ENCODE measurements at places on chromosomes 13 and 19.

DNA sequence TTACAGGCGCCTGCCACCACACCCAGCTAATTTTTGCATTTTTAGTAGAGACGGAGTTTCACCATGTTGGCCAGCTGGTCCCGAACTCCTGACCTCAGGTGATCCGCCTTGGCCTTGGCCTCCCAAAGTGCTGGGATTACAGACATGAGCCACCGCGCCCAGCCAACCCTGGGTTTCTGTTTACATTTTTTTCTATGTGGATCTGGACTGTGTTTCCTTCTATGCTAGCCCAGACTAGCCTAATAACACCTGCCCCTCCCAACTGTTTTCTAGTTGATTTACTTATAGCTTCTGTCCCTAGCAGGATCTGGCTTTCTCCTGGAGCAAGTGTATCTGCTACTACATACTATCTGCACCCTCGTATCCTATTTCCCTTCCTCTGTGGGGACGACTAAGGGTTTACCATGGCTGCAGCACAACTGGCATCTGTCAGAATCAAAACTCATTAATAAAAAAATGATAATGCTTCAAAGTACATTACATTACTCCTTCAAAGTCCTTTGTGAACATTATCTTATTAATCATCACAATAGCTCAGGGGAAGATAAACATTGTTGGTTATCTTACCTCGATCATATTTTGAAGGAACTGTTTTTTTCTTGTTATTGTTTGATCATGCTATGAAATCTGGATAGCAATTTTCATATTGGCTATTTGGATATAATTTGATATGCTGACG is 228.3 kb downstream of the KLF5 start:
- DNase-seq = no peak

- no peak for DNase-seq
Measured at GRCh38 chr13:100522618-100523309, 65.8 kb downstream of the GGACT start.

DNA sequence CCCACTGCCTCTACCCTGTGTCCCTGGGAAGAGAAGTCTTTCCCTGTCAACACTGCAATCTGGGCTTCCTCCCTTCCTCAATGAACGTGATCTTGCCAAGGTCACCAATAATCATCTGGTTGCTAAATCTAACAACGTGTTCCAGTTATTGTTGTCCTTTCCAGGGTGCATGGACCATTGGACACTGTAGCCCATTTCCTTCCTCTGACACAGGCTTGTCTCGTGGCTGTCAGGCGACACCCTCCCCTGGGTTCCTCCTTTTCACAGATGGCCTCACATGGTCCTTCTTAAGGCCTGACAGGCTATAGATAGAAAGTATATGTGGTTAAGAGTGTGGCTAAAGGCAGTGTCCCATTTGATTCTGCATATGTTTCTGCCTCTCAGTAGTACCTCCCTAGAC is 67.7 kb upstream of the STARD13 start:
- DNase-seq = no peak

- DNase-seq = no peak
Measured at GRCh38 chr13:104289400-104289799, 1223.2 kb upstream of the SLC10A2 start.

- no peak for DNase-seq
Measured at GRCh38 chr19:30011051-30011578, 69.1 kb downstream of the URI1 start.

- DNase-seq = no peak
Measured at GRCh38 chr19:33071887-33072286, 7.2 kb upstream of the RHPN2 start.

DNA sequence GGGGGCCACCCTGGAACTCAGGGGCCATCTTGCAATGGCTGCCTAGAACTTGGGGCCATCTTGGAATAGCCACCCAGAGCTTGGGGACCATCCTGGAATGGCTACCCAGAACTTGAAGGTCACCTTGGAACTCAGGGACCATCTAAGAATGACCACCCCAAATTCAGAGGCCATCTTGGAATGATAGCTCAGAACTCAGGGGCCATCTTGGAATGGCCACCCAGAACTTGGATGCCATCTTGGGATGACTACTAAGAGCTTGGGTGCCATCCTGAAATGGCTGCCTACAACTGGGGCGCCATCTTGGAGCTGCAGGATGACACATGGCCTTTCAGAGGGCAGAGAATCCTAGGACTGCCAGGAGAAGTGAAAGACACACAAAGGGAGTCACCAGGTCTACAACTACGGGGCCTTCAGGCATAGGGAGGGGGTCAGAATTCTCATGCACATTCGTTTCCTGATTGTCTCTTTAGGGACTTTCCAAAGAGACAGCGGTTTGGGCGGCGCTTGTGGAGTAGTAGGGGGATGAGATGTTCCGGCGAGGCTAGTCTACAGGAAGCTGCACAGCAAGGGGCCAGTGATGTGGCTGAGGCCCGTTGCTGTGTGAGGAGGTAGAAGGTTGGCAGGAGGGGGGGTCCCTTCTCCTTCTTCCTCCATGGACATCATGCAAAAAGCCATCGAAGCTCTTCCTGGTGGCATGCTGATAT is 125.0 kb downstream of the IER2 start:
- DNase-seq = no peak

GRCh38 chr13:76709851-76710250 is 176.4 kb downstream of the KCTD12 start:
- DNase-seq = no peak

DNA sequence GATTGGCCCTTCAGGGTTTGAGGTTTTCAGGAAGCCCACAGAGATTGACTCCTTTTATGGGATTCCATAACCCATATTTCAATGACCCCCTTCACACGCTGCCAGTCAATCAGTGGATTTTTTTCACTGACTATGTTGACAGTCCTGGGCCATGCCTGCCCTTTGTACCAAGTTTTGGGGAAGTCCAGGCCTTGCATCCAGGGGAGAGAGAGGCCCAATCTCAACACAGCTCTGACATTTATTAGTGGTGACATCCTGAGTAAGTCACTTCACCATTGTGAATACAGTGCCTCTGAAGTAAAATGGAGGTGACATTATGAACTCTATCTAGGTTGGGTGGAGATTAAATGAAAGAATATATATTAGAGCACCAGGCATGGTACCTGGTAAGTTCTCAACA is 181.1 kb downstream of the NUFIP1 start:
- no peak for DNase-seq

GRCh38 chr13:27528908-27529307 is 78.5 kb upstream of the MTIF3 start:
- no peak for DNase-seq

DNA sequence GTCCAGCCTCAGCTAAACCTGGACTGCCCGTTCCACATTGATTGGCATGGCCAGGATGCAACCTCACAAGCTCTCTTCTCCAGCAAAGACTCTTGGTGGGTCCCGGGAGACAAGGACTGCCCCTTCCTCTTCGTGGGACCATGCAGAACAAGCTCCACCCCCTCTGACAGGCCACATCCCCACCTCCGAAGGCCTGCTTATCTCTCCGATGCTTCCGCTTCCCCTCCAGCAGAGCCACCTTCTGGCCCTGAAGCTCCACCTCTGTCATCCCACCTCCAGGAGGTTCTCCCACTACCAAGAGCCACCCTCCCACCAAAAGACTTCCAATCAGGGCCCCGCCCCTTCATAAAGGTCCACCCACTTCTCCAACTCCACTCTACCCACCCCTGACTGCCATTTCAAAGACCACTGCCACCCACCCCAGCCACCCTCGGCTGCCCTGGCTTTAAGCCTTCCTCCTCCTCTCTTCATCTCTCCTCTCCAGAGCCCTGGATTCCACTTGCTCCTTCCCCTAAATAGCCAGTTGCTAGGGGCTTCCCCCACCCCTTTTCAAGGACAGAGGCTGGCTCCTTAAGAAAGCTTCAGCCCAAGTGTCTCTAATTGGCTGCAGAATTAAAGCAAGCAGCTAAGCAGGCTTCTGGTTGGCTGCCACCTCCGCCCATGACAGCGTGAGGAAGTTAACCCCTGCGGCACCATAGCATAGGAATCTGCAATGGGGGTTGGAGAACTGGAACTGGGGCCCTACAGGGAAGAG is 9.9 kb downstream of the LRFN1 start:
- peak; percentile 46 for DNase-seq

DNA sequence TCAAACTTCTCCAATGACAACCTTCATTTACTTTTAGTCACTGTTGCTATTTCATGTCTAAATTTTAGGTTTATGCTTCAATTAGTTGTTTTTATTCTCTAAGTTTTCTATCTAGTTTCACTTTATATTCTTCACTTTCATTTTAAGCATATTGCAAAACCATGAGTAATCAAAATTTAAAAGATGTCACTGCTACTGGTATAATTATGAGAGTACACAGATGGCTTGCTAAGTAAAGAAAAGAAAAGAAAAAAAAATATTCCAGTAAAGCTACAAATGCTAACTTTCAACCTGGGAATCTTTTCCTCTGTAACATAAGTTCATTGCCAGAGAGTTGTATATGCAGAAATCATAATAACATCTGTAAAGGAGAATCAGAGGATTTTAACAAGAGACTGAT is 1624.7 kb downstream of the PCDH9 start:
- peak; percentile 4 for DNase-seq

- DNase-seq = no peak
Measured at GRCh38 chr19:5211217-5211822, 129.3 kb downstream of the PTPRS start.

DNA sequence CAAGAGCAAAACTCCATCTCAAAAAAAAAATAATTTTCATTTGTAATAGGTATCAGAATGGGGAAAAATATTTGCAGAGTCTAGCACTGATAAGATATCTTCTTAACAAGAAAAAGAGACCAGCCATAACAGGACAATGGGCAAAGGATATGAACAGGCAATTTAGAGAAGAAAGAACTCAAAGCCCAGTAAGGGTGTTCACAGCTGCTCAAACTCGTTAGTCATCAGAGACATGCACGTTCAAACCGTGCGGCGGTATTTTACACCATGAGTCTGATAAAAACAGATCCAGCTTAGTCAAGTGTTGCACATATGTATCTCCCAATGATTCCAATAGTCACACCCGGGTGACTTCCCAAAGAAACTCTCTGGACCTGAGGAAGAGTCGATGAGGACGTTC is 13.7 kb upstream of the NCCRP1 start:
- DNase-seq = no peak

DNA sequence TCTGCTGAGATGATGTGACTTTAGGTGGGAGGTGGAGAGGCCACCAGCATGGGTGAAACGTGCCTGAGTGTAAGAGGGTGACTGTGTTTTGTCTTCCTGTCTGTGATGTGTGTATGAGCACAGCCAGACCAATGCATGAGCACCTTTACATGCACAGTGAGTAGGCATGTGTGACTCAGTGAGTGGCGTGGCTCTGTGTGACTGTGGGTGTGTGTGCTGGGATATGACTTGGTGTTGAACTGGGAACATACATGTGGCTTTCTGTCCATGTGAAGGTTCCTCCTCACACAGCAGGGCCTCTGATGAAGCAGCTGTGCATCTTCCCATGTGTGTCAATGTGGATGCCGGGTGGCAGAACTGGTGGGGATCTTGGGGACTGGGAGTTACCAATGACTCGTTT is 19.9 kb upstream of the LGALS13 start:
- no peak for DNase-seq

GRCh38 chr19:49133621-49134454 is 14.5 kb downstream of the PPFIA3 start:
- peak; percentile 88 for DNase-seq

DNA sequence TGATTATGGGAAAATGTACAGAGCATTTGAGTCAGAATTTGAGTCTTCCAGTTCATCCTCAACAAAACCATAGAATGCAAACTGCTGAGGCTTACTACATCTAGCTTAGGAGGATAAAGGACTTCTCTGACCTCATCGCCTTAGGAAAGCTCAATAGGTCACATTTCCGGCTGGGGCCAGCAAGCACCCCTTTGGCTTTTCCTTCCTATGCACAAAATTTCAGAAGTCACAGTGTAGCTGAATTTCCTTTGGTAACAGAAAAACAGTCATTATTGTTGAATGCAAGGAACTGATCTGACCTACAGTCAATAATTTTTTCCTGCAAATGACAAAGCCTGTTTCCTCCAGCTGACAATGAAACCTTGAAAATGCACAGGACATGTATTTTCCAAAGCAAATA is 32.8 kb upstream of the LRCH1 start:
- peak; percentile 26 for DNase-seq

DNA sequence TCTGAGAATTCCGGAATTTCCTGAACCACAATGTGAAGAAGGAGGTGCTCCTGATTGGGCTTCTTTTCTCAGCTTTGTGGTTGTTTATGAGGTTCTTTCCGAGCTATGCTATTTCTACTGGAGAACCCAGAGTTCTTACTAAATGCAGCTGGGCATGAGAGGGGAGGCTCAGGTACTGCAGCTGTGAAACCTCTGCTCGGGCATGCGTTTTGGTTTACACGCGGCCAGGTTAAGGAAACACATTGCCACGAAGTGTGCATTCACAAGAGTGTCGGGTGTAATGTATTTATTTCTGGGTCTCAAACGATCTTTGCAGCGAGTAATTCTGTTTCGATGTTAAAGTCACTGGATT is 661 bp upstream of the MIR17HG start:
- DNase-seq = no peak

DNA sequence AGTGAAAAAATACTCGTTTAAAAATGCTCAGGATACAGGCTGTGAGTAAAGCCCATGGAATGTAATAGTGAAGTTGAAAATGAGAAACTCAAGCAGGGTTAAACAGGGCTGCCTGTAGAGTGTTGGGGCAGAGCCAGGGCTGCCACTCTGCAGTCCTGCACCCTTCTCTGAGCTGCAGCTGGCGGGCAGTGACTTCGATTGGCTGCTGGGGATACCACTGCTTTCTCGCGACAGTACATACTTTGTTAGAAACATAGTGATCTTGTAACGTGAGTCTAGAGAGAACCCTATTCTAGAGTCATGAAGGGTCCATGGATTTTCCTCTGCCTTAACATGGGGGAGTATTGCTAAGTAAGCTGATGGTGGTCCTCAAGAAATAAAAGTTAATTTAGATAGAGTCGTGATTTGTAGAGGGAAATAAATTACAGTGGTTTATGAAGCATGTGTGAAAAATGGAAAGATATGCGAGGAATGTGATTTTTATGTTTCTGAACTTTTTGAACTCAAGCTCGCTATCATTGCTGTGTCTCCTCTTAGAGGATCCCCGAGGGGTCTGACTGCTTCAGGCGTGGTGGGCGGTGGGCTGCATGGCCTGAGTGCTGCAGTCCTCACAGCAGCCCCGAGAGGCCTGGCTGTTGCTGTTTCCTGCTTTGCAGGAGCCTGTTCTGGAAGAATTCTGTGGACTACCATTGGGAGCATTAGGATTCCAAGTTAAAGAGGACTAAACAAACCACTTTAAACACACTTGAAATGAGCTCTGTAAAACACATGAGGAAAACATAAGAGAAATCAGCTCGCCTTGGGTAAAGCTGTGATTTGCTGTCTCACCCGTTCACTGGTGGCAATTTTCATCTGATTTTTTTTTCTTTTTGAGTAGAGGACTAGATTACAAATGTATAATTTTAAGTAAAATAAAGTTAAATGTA is 95.7 kb downstream of the ARHGEF7 start:
- peak; percentile 84 for DNase-seq

DNA sequence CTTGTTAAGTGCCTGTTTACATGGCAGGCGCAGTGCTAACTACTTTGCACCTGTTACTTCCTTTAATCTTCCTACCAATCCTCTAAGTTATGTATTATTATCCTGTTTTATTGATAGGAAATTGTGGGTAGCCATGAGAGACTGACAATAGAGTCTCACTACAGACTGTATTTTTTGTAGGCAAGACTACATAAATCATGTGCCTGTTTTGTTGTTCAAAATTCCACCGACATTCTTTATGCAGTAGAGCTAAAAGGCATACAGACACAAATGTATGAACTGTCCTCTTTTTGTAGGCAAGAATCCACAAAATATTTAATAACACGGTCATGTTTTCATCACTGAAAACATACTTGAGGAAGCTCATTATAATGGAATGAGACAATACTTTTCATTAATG is 205.5 kb downstream of the NALCN start:
- DNase-seq = no peak

GRCh38 chr19:370641-371330 is 26.2 kb upstream of the MIER2 start:
- no peak for DNase-seq

Measured in lung (tissue), 17 donors.